ENCODE measurements at places on chromosomes 1 and 21.

DNA sequence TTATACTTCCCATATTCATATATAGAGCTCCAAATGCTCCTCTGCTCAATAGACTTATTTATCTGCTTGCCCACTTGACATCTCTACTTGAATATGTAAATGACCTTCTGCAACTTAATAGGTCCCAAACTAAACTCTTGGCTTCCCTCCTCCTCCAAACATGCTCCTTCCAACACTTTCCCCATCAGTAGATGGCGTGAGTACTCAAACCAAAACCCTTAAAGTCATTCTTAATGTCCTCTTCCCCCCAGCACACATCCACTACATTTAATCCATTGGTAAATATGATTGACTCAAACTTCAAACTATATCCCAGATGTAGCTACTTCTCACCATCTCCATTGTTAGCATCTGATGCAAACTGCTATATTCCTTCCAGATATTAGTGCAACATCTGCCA lies 48.5 kb upstream of the PBX1 start:
- no peak for DNase-seq

- no peak for DNase-seq
These were observed 3.4 kb downstream of the PRELP start for GRCh38 chr1:203478986-203479385.

DNA sequence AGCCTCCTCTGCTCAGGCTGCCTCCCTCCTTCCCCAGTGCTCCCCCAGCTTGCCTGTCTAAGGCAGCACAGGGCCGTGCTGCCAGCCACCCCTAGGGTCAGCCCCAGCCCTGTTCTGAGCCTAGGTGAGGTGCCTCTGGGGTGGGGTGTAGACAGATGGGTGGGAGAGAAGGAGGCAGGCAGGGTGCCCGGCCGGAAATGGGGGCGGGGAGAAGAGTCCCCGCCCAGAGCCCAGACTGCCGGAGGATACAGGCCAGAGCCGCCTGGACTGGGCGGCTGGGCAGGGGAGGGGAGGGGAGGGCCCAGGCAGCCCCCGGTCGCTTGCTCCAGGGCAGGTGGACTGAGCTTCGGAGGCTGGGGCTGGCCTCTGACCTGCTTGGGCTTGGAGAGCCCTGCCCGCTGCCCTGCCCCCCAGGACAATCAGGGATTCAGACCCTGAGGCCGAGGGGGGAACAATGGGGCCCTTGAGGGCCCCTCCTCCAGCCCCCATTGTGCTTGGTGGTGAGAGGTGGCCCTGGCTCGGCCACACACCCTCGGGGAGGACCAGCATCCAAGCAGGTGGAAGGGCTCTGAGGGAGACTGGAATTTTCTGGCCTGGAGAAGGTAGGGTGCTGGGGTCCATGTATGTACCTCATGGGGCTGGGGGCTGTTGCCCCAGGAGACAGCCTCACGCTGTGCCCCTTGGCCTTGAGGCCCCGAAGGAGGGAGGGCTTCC lies at the start of gene GJC2:
Gene GJC2, plus strand, starts transcription at position 525 of the 714 bp plus-strand sequence. CDS start 7,829 bp downstream, outside the sequence.
- no peak for DNase-seq

- DNase-seq = no peak
These were observed 239.3 kb upstream of the NEGR1 start for GRCh38 chr1:72521659-72522058.

GRCh38 chr1:221356693-221357092 lies 385.2 kb downstream of the DUSP10 start:
- DNase-seq = no peak

All from D721Med (cell line).